Left renal pelvis (tissue), 4 donors: ENCODE measurements at places on chromosomes 6 and 20.

- DNase-seq: no peak
These were observed 35.7 kb downstream of the OGFRL1 start for GRCh38 chr6:71324194-71324785.

DNA sequence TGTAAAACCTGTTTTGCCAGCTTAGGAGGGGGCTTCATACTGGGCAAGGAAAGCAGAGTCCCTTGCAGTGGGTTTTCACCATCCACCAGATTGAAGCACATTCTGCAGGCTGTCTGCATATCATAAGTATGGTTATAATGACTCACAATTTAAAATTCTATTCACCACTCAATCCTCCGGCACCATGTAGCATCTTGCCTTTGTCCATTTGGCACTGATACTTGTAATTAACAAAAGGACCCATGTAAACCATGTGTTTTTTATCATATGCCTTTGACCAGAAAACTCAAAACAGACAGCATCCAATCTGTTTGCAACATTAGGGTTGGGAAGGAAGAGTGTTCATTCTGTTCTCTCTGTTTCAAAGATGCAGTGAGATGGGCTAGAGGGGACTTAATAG is 3.0 kb downstream of the CD83 start:
- DNase-seq: no peak

GRCh38 chr6:5215799-5216198 is 45.0 kb downstream of the LYRM4 start:
- DNase-seq: no peak

- no peak for DNase-seq
These were observed 319.4 kb downstream of the CD109 start for GRCh38 chr6:74015427-74015826.

DNA sequence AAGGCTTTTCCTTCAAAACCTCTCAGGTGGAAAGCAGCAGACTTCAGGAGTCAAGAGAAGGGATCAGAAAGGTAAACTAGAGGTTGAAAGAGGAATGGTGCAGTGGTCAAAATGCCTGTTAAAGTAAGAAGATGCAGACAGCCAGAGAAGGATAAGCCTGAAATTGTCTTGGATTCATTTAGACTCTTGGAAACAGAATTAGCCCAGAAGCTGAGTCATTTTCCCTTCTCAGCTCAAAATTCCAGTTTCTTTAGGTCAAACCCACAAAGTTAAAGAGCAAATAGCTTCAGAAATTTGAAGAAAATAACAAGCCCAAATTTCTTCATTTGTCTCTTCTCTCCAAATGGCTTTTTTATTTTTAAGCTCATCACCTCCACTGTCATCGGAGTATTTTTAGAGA is 73.9 kb downstream of the DHX35 start:
- DNase-seq: no peak

DNA sequence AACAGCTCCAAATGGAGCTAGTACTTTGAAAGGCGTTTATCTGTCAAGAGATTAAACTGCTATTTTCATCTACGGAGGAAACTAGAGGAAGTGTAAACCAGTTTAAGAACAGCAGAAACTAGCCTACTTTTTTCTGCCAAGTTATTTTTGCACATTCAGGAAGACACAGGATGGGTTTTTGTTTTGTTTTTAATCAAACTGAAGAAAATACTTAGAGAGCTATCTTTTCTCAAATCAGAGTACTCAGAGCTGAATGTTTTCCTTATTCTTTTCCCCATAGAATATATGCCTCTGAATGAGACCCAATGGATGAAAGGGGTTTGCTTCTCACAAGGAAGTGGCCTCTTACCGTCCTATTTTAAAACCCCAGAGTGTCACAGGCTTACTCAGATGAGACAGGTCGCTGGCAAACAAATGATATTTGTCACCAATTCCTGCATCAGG is 538.5 kb downstream of the CD83 start:
- no peak for DNase-seq
